Stimulated activated CD4-positive, alpha-beta T cell treated with anti-CD3 and anti-CD28 coated beads, TNF-alpha, amount 100 ng/mL, for 4 hours (primary cell): ENCODE measurements at places on chromosomes 1 and 21.

- DNase-seq = no peak
These were observed 17.8 kb upstream of the ARHGEF2 start for GRCh38 chr1:155996166-155996565.

DNA sequence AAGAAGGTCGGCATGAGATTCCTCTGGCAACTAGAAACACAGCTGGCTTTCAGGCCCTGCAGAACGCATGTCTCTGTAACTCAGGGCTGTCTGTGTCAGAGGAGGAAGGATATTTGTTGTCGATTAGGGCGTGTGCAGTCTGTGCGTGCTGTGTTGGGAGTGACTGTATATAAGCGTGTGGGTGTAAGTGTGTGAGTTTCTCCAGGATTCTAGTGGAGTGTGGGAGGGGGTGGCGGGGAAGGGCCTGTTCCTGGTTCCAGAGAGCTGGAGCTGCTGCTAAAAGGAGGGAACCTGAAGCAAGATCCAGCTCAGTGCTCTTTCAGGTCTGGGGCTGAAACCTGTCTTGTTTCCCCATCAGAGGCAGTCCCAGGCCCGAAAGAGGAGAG, 74.3 kb downstream of the SLC16A1 start:
- no peak for DNase-seq

GRCh38 chr1:183417772-183418491, at the start of gene NMNAT2:
TSS of gene NMNAT2 (minus strand) at chr1:183418380. CDS start at chr1:183418267, 113 bp downstream.
- no peak for DNase-seq

DNA sequence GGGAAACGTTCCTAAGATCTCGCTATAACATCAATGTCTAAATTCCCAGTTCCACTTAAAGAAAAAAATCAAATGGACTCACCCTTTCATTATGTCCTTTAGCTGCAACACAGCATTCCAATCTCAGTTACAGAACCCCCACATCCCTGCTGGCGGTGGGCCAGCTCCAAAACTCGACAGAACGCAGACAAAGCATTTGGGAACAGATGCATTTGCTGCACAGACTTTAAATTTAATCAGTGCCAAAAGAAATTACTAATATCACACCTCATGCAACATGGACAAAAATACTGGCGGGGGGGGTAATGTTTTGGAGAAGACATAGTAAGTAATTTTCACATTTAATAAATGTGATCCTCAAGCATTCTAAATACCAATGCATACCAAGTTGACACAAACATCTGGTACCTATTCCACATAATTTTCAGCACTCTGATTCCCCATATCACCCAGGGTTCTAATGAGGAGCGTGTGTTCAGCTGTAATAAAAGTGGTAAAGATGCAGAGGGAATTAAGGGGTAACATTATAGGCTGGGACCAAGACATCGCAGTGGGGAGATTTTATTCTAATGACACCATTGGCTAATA, 79.7 kb downstream of the TGFBR3 start:
- no peak for DNase-seq

GRCh38 chr1:230681599-230681998, 32.3 kb downstream of the AGT start:
- no peak for DNase-seq

DNA sequence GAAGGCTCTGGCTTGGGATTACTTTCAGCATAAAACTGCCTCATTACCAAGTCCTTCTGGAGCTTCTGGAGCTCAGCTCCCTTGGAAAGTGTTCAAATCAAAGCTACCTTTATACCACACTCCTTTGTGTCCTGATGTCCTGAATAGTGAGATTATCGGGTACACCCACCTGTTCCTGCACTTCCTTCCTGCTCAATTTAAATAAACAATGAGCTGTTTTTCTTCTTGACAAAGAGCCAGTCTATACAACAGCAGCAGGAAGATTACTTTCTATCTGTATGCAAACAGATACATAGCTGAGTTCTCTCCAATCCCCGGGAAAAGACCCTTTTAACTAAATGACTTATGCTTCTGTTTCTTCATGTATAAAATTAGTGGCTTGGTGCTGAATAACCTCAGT, 258.0 kb upstream of the FMN2 start:
- DNase-seq = no peak

DNA sequence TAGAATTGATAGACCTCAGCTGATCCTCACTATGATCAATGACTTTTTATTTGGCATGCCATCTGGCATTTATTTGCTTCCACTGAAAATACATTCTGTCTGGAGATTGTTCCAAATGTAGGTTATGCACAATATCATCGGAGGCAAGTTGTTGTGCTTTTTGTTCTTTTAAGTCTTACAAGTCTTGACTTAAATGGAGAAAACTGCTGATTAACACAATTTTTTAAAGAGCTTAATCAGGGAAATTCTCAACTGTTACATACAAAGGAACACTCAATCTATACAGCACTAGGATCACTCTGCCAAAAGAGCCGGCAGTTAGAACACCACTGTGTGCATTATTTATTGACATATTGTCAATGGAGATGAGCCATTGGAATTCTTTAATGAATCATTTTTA, 19.2 kb downstream of the CYYR1 start:
- DNase-seq = no peak

- DNase-seq = no peak
These were observed 4.8 kb upstream of the SFN start for GRCh38 chr1:26858160-26858559.
